Bronchial epithelial cell (primary cell): ENCODE measurements at places on chromosomes 5 and 9. TPM values are rescaled to one million over a fixed set of nuclear protein-coding genes. Genes with fewer than 3 reads are reported as not detected.
A peak's percentile ranks its signal among the peaks of the same experiment; 100 is the strongest.

SPAAR gene
- not detected in 2 replicates for total RNA-seq

HMGCS1 gene
- 48.3 and 55.5 TPM in 2 replicates for total RNA-seq

- DNase-seq: peak; percentile 21
Observed at GRCh38 chr5:92687821-92688722, 892.9 kb downstream of the NR2F1-AS1 start.

- DNase-seq: peak; percentile 33
Observed at GRCh38 chr5:94793113-94793815, 174.8 kb downstream of the SLF1 start.

DNA sequence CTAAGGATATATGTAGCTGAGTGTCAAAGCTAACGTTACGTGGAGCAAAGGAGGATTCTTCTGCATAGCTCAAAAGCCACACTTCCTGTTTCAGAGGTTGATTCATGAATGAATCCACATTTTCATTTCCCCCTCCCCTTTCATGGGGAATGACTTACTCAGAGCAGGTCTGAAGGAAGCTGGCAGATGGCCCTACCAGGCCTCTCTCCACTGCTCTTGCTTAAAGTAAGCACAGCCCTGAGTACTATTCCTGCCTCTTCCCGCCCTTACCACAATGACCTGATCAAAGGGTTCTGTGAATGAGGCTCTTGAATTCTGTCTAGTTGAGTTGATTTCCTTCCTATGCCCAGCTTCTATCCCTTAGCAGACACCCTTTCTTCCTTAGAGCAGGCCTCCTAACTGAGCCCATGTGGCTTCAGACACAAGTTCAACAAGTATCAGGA is 6.3 kb downstream of the IGIP start:
- DNase-seq: peak; percentile 96

DNA sequence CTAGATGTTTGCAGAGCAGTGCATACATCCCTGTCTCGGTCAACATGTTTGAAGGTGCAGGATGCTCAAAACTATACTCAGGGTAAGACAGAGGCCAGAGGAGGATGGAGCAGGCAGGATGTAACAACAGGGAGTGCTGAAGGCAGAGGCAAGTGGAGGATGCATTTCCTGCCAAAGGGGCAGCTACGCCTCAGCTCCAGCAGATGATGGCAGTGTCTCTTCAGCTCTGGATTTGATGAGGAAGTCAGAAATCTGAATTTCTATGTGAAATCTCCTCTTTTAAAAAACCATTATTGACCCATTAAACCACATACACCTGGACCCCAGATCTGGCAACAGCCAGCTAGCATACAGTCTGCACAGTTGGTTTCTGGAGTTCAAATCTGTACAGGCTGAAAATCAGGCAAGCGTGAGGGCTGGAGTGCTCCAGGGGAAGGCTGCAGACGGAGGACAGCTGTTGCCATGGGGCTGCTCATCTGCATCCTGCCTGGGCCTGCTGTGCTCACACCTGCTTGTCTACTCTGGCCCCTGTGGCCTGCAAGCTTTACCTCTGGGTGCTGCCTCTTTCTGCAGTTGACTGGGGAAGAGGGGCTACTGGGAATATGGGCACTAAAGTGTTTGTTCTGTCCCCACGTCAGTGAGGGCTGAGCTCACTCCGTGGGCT is 152.9 kb upstream of the SLC28A3 start:
- no peak for DNase-seq

DNA sequence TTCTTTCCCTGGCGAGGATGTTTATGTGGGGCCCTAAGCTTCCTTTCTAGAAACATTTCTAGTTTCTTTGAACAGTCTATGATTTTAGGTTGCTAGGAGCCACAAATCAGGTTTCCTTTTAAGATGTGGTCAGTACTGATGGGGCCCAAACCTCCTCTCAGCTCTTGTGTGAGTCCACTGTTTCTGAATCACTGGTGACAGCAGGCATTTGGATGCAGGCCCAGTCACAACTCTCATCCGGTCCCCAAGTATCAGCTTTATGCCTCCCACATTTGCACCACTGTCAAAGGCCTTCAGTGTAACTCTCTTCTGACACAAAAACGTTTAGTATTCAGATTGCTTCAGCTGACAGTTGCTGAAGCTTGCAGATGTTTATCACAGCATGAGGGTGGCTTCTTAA is 7.8 kb downstream of the DMRT2 start:
- peak; percentile 26 for DNase-seq
